DMS 273 treated with DMSO at 0.1 percent for 48 hours (cell line): ENCODE measurements at places on chromosomes 5 and 9.

DNA sequence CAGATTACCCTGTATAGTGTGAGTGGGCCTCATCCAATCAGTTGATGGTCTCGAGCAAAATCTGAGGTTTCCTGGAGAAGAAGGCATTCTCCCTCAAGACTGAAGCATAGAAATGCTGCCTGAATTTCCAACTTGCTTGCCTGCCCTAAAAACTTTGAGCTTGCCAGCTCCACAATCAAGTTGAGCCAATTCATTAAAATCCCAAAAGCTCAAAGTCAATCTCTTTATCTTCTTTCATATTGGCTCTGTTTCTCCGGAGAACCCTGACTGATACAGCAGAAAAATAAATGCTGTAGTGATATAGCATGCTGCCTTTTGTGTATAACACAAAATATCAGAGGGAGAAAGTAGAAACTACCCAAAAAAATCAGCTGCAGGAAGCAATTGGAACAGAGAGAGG is 72.5 kb upstream of the NMUR2 start:
- DNase-seq = no peak

- DNase-seq = no peak
These were observed 97.3 kb downstream of the PRRT1B start for GRCh38 chr9:131642496-131643083.

DNA sequence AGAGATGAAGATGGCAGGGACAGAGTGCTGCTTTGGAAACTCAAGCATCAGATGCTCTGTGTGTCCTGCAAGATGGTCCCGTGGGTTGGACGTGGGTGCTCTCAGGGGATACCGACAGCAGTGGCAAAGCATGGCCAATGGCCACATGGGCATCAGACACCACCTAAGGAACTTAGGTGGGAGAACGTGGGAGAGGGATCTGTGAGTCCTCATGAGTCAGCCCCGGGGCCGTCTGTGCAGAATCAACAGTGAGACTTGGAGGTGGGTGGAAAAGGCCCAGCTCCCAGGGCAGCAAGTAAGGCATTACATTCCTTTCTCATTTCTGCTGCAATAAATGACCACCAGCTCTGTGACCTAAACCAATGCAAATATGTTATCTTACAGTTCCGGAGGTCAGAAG is 77.0 kb downstream of the RAD23B start:
- no peak for DNase-seq

GRCh38 chr5:111254613-111255012 is 30.4 kb downstream of the CAMK4 start:
- DNase-seq = peak; percentile 55

- DNase-seq = no peak
These were observed 44.4 kb downstream of the BNC2 start for GRCh38 chr9:16825971-16826625.

DNA sequence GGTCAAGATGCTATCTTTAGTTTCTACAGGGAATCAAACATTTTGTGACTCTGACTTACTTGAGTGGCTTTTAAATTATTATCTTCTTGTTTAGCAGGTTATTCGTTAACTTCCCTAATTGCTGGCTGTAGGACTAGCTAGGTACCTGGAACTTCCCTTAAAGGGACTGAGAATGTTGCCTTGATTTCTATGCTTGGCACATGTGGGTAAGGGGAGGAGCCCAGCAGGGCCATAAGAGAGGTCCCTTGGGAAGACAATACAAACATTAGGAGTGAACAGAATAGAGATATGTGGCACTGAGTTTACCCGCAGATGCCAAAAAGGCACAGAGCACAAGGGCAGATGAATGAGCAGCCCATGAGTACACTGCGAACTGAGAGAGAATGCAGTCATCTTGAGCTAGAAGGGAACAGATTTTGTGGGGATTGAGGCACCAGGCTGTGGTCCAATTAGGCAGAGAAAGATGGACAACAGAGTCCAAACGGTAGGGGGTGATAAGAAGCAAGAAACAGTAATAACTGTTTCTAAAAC is 9.8 kb downstream of the CKMT2 start:
- DNase-seq = no peak

GRCh38 chr9:36364577-36364976 is 35.5 kb downstream of the RNF38 start:
- DNase-seq = no peak

GRCh38 chr5:34789021-34789531 is 49.9 kb upstream of the TTC23L start:
- DNase-seq = peak; percentile 21

DNA sequence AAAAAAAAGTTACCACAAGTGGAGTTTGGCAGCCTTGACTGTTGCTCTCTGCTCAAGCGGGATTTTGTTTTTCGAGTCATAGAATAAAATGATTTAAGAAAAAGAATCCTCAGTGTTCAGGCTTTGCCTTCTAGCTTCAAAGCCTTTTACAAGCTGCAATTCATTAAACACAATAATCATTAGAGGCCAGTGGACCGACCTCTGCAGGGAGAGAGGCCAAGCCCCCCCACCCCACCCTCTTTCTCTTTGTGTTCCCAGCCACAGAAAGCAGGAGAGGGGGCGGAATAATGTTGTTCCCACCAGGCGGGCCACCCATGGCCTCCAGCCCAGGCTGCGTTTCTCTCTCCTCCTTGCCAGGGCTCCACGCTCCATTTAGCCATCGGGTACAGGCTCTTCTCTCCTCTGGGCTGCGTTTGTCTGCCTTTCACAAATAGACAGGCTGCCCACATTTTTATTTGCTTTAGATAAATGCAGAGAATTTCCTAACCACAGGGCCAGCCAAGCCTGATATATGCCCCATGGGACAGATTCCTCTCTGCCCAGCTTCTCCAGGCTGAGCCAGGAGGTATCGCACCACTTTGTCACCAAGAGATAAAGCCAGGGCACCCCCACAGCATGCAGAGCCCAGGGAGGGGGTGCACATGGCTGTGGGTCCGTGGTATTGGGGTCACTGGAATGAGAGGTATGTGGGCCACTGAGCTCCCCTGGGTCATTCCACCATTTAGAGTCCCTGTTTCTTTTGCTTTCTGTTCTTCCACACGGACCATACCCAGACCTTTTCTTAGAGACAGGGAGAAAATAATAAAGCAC is 318.8 kb downstream of the PIK3R1 start:
- DNase-seq = no peak

- DNase-seq = no peak
These were observed 91.4 kb upstream of the RAI14 start for GRCh38 chr5:34564710-34565235.

- DNase-seq = no peak
These were observed 329.0 kb downstream of the PARP8 start for GRCh38 chr5:50995285-50995942.

DNA sequence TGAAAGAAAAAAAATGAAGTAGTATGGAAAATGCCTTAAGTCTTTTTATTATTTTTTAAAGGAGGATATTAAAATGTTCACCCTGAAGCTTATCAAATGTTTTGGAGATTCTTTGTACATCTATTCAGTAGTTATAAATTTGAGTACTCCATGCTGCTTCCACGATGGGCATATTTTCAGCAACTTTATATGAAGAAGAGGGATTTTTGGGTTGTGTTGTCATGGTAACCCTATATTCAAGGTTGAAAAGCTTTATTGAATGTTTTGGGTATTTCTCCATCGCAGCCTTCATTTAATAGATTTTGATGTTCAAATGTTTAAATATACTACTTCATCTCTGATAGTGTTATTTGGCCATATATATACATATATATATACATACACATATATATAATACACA is 557.5 kb downstream of the CAAP1 start:
- no peak for DNase-seq

DNA sequence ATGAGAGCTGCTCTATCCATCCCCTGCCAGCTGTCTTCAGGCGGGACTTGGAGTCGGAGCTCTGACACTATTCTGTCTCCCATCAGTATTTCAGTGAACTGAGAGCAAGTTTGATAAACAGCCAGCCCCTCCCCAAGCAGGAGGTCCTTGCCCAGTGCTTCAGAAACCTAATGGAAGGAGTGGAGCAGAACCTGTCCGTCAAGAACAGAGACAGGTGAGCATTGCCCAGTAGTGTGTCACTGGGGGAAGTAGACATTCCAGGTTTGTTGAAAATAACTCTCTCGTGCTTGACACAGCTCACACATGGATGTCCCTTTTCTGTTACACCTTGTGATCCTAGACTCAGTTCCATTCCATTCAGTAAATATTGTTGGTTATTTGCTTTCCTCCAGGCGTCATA is 13.2 kb upstream of the TLX3 start:
- no peak for DNase-seq

- DNase-seq = no peak
These were observed 123.4 kb upstream of the APC start for GRCh38 chr5:112614285-112614684.

DNA sequence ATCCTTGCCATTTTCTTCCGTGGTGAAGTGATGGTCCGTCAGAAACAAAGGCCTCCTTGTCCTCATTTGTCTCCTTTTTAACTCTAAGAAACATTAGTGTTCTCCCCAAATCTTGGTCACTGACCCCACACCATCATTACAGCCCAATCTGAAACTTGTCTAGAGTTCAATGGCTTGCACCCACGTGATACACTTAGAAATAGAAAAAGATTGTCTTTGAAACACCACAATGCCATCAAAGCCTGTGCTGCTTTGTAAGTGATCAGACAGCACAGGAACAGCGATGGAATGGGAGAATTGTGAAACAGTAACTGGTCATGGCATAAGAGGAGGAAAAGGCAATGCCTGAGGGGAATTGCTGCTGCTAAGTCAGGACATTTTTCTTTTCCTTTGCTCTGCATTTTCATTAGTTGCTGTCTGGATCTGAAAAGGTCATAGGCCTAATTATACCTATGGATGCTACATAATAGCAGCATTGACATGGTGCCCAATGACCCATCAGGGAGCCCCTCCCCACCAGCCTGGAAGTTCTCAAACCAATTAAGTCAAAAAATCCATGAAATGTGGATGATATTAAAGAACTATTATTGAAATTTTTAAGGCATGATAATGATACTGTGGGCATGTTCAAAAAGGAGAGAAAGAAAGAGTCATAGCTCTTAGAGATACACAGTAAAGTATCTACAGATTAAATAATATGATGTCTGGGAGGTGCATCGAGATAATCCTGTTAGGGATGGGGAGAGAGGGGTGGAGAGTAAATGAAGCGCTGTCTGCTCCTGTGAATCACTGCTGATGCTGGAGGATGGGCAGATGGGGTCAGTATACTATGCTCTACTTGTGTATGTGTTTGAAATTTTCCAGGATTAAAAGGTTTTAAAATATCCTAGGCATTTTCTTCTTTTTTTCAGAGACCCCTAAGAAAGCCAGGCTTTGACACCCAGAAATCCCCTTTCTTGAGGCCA is 83.6 kb downstream of the ENC1 start:
- DNase-seq = no peak

- no peak for DNase-seq
These were observed 122.5 kb upstream of the RUSC2 start for GRCh38 chr9:35367451-35367850.

DNA sequence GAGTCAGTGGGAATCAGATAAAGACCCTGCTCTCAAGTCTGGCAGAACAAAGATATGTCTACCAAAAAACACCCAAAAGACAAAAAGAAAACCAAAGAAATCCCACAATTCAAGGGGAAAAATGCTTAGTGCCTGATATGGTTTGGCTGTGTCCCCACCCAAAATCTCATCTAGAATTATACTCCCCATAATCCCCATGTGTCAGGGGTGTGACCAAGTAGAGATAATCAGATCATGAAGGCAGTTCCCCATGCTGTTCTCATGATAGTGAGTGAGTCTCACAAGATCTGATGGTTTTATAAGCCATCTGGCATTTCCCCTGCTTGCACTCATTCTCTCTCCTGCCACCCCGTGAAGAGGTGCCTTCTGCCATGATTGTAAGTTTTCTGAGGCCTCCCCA is 13.4 kb downstream of the FBXO10 start:
- DNase-seq = peak; percentile 18
